ENCODE measurements at places on chromosomes 7 and 10. TPM values are rescaled to one million over a fixed set of nuclear protein-coding genes. Genes with fewer than 3 reads are reported as not detected.

GRCh38 chr7:151566897-151567320, 47.2 kb upstream of the RHEB start:
- DNase-seq: no peak

GRCh38 chr10:121405549-121405948, 192.7 kb downstream of the FGFR2 start:
- no peak for DNase-seq

The SYT15 gene
- 1.3 TPM for total RNA-seq

The ITGA8 gene
- not detected for total RNA-seq

The TASOR2 gene
- total RNA-seq: 92.3 TPM

DNA sequence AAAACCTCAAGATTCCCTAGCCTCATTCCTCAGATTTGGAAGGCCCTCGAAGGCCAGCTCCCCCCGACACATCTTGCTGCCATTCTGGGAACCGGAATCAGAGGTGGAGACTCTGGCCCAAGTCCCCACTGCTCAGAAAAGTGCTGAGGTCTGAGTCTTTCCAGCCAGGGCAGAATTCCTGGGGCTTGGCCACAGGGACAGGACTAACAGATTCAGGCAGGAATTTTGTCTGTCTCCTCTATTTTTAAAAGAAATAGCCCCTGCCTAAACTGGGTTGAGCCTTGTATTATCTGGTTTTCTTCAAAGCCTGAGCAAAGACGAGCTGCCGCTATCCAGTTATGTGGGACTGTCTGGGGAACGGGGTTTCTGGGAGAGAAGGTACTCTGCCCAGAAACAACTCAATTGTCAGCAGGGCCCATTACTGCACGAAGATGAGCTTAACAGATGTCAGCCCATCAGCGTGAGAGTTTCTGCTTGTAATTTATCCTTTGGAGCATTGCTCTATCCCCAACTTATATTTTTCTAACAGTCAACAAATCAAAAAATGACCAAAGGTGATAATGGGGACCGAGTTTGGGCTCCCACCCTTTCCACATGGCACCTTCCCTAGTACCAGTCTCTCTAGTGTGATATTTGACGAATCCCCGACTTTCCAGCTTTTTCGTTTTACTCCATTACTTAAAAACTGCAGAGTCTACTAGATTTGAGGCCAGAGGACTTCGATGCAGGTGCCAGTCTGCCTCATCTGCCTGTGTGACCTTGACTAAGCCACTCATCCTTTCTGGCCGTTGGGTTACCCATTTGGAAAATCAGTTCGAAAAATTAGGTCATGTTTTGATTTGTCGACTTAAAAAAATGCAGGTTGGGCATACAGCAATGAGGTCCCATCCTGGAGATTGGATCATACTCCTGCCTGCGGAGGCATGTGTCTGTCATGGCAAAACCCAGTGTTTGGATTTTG, 110.9 kb downstream of the WDR11 start:
- no peak for DNase-seq

GRCh38 chr7:110918949-110919548, 171.9 kb upstream of the LRRN3 start:
- DNase-seq: no peak

The PNLIPRP1 gene
- not detected for total RNA-seq

DNA sequence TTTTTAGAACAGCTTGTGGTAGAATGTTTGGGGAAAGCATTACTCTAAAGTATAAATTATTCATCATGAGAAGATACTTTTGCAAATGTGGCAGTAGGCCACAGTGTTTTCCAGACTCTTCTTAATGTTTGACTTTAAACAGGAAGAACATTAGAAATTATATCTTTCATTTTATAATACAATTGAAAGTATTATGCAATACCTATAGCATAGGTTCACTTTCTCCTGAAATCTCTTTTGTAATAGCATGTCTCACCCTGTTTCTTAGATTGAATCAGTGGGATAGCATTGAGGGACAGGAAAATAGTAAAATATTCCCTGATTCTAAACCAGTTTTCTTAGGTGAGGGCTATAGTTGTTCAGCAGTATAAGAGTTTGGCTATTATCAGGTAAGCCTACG, 23.1 kb downstream of the ANKIB1 start:
- no peak for DNase-seq

The IGFBP3 gene
- 0.72 TPM for total RNA-seq

The MSS51 gene
- 2.5 TPM for total RNA-seq

The KAZALD1 gene
- 0.79 TPM for total RNA-seq

The DNAJC9 gene
- 56.6 TPM for total RNA-seq
